GOT3 (cell line): ENCODE measurements at places on chromosomes 2 and 18.

DNA sequence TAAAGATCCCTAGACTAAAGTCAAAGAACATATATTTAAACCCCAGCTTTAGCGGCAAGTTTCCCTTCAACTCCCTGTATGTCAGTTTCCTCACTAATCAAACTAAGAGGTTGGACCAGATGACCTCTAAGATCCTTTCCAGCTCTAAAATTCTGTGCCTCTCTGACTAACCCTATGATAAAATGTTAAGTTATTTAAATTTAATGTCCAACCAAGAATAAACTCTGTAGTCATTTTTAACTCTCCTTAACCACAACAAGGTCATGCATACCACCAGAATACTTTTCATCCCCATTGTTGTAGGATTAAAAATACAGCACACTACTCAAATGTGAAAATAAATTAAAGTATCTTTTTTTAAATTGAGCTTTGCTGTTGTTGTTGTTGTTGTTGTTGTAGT is 5.2 kb upstream of the PDE1A start:
- DNase-seq: no peak

- DNase-seq: no peak
Observed at GRCh38 chr2:239729681-239730566, 295.2 kb downstream of the NDUFA10 start.

DNA sequence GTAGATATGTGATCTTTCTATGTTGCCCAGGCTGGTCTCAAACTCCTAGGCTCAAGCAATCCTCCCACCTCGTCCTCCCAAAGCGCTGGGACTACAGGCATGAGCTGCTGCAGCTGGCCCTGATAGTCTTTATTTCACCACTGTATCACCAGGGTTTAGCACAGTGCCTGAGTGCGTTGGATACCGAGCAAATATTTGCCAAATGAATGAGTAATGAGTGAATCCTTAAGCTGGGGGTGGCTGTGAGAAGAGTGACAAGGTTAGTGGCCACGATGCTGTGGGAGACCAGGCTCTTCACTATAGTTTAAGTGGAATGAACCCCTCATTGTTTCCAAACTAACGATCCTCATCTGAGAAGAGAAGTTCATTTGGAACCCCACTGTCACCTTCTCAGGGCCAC is 60.8 kb upstream of the FAM136A start:
- no peak for DNase-seq

- peak; percentile 45 for DNase-seq
Observed at GRCh38 chr2:240851078-240851991, 17.3 kb upstream of the AGXT start.

DNA sequence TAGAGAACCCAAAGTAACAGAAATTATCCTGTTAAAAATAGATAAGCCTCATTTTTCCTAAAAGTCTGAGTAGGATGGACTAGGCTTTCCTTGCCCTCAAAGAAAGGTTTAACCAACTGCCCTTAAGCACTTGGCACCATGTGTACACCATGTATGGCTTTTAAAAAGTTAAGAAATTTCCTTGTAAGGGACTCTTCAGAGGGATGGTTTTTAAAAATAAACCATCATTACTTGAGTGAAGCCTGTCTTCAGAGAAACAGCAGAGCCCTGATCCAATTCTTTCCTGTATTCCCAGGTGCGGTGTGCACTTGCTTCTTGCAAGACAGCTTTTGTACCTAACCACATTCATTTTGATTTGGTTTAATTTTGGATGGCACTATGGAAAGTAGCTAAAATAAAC is 1.1 kb upstream of the NEMP2 start:
- DNase-seq: no peak

GRCh38 chr18:23617412-23618014 is 31.2 kb upstream of the NPC1 start:
- DNase-seq: no peak

- no peak for DNase-seq
Observed at GRCh38 chr2:54986264-54986663, 64.0 kb downstream of the RTN4 start.

- DNase-seq: no peak
Observed at GRCh38 chr2:128735296-128735960, 416.8 kb upstream of the HS6ST1 start.

DNA sequence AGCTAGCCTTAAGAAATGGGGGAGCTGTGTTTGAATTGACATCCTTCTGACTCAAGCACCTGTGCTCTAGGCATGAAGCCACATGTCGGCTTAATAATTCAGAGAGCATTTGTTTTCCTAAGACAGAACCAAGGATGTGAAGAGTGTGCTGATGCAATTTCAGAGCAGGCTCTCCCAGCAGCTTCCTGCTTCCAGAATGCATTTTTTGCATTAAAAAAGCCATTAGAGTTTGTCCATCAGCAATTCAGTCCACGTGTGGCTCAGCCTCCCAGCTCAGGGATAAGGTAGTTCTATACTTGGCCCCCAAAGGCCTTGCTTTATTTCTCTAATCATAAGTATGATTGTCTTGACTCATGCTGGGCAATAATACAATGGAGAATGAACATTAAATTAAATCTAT is 37.7 kb downstream of the DOCK10 start:
- no peak for DNase-seq

DNA sequence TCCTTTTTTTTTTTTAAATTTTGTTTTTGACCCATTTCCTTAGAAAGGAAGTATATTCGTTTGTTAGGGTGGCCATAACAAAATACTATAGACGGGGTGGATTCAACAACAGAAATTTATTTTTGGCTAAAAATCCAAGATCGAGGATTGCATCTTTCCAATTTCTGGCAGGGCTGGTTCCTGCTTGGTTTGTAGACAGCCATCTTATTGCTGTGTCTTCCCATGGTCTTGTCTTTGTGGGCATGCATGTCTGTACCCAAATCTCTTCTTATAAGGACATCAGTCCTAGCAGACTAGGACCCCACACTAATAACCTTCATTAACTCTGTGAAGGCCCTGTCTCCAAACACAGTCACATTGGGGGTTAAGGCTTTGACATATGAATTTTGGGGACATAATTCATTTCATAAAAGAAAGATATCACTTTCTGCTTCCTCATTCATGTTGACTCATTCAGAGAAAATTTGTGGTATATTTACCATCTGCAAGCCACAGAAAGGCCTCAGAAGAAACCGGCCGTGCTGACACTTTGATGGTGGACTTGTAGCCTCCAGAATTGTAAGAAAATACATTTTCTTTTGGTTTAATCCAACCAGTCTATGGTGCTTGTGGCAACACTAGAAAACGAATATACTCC is 262.1 kb downstream of the LPIN1 start:
- no peak for DNase-seq

DNA sequence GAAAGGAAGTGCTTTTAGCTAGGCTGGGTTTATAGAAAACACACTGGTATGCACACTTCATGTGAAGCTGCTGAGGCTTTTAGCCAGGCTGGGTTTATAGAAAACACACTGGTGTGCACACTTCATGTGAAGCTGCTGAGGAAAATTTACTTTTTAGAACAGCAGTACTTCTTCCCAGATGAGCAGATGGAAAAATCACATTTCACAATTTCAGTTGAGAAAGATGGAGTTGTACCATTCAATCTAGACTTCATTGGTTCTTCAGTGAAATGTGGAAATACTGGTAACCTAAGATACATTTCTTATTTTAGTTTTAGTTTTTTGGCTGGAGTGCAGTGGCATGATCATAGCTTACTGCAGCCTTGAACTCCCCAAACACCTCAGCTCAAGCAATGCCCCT is 11.1 kb downstream of the SNTG2 start:
- DNase-seq: no peak

GRCh38 chr2:68031542-68032160 is 31.2 kb downstream of the C1D start:
- no peak for DNase-seq

GRCh38 chr2:84870306-84870705 is 10.6 kb downstream of the TRABD2A start:
- no peak for DNase-seq

- no peak for DNase-seq
Observed at GRCh38 chr2:174328114-174328960, 6.4 kb upstream of the SP9 start.

GRCh38 chr18:75441896-75442295 is 14.4 kb upstream of the SMIM21 start:
- DNase-seq: no peak

- no peak for DNase-seq
Observed at GRCh38 chr2:231017231-231017598, 20.1 kb upstream of the C2orf72 start.

DNA sequence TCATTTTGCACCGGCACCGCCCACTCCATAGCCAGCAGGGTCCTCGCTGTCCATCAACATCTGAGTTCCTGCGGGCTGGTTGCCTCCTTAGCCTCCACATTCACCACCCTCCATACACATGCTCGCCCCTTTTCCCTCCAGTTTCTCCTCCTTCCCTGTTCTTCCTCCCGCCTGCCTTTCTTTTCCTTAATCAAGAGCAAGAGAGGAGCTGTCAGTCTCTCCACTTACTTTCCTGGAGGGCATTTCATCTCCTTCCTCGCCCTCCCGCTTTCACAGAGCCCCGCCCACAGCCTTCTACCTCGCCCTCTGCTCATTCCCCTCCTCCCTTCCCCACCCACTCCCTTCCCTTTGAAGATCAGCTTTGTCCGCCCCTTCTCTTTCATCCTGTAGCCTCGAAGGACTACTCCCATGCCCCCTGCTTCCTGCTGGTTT is 13.8 kb upstream of the ZBTB7C start:
- no peak for DNase-seq

DNA sequence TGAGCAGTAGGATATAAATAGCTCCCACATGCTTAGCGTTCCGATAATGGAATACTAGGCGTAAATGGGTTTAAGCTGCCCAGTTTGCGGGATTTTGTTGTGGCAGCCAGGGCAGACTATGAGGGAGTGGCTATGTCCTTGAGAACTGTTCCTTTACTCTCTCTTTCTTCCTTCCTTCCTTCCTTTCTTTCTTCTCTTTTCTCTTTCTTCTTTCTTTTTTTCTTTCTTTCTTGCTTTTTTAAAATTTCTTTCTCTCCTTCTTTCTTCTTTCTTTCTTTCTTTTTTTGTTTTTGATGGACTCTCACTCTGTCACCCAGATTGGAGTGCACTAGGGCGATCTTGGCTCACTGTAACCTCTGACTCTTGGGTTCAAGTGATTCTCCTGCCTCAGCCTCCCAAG is 9.1 kb upstream of the PRELID3A start:
- no peak for DNase-seq

GRCh38 chr2:17620280-17620679 is 79.8 kb downstream of the VSNL1 start:
- no peak for DNase-seq

- DNase-seq: no peak
Observed at GRCh38 chr18:45957100-45957499, 10.0 kb downstream of the EPG5 start.

- no peak for DNase-seq
Observed at GRCh38 chr18:74942319-74942910, 266.5 kb downstream of the PTGR3 start.

DNA sequence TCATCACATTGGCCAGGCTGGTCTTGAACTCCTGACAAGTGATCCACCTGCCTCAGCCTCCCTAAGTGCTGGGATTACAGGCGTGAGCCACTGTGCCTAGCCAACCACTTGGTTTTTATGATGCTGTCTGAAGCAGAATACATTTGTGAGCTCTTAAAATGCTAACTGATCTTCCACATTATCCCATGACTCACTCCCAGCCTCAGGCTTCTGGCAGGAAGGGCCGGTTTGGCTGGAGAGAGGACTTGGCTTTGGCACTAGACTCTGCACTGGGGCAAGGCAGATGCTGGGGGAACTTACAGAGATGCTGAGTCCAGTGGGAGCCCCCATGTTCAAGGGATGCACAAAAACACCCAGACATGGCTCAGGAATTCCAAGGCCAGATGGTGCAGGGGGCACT is 40.5 kb upstream of the SH3BP4 start:
- DNase-seq: no peak

DNA sequence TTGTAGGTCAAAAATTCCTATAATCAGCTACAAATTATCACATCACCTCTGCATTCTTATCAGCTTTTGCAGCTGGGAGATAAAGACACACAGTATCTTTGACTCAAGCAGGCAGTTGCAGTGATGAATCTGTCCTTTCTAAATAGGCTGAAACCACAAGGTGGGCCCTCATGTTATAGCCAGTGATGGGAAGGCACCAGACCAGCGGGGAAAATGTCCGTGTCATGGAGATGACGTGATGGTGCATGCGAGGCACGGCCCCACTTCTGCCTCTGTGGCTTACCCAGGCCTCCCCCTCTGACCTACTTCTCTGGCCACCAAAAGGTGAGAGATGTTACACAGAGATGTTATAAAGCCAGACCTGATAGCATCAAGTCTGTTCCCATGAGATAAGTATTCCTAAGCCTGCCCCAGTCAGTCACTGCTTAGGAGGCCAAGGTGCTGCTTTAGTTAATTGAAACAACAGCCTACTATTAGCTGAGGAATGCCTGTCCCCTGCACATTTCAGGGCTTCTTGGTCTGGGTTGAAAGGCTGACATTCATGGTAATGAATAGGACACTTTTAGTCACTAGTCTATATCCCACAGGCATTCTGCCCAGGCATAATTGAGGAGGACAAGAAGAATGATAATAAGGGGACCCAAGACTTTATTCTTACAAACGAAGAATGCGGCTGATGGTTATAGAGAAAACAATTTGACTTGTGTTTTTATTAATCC is 327.9 kb downstream of the LPIN1 start:
- DNase-seq: no peak

DNA sequence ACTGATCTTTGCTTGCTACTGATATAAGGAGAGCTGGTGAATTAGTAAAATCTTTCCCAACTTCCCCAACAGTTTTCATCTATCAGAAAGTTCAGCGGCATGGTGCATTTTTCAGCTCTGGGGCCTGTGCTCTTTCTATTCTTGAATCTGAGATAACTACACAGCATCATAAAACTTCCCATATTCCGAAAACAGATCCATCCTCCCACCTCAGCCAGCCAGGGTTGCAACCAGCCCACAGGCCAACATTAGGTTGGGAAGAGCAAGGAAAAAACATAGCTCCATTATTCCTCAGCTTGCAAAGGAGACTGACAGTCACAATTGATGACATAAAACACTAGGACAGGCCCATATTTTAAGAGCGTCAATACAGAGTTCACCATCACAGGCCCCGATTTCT is 297.2 kb downstream of the SETBP1 start:
- DNase-seq: no peak

DNA sequence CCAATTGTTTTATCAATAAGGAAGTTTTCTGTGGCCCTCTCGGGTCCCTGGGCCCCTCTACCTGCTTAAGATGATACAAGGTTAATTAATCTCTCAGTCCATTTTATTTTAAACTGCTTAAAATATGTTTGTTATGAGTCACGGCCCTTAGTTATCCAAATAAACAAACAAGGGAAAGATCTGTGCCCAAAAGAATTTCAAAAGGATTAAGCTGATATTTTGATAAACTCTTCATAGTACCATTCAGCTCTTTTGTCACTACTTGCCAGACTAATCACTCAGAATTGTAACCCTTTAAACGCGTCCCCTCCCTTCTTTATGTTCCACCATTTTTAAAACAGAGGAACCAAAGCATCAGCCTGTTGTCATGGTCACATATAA is 144.7 kb upstream of the STK17B start:
- no peak for DNase-seq
